ENCODE measurements at places on chromosomes 5 and 9. TPM values are rescaled to one million over a fixed set of nuclear protein-coding genes. Genes with fewer than 3 reads are reported as not detected.
A peak's percentile ranks its signal among the peaks of the same experiment; 100 is the strongest.

Gene PIP5K1B
- 14.0 TPM for total RNA-seq

GRCh38 chr5:10268100-10268499 lies 18.0 kb downstream of the CCT5 start:
- DNase-seq = peak; percentile 9

Gene IL31RA
- total RNA-seq = 0.17 TPM

GRCh38 chr9:136527131-136527530 lies 18.7 kb downstream of the NOTCH1 start:
- no peak for DNase-seq

GRCh38 chr9:36450110-36450732 lies 50.2 kb upstream of the RNF38 start:
- no peak for DNase-seq

DNA sequence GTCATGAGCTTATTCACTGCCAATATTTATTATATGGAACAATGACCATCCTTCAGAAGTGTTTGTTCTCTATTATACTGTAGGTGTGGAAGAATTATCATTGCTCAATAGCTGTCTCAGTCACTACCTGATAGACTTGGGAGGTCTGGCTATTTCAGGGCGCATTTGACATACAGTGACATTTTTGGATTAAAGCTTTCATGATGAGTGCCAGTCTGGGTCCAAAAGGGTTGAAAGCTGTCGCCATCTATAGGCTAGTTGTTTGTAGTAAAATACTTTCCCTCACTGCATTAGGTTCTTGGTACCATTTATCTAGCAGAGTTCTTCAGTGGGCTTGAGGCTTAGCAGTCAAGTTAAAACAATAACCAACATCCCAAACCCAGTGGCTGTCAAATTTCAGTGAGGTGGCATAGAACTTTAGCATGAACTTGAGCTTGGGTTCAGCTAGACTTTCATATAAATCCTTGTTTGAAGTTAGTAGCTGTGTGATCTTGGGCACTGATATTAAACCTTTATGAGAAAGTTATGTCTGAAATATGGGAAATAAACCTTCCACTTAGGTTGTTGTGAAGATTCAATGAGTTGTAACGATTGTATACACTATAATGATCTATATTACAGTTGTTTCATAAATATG lies 110.5 kb upstream of the CDKN2B start:
- DNase-seq = no peak

GRCh38 chr5:164256351-164256750 lies 750.9 kb downstream of the MAT2B start:
- DNase-seq = no peak

GRCh38 chr9:13324988-13325387 lies 45.5 kb upstream of the MPDZ start:
- no peak for DNase-seq

DNA sequence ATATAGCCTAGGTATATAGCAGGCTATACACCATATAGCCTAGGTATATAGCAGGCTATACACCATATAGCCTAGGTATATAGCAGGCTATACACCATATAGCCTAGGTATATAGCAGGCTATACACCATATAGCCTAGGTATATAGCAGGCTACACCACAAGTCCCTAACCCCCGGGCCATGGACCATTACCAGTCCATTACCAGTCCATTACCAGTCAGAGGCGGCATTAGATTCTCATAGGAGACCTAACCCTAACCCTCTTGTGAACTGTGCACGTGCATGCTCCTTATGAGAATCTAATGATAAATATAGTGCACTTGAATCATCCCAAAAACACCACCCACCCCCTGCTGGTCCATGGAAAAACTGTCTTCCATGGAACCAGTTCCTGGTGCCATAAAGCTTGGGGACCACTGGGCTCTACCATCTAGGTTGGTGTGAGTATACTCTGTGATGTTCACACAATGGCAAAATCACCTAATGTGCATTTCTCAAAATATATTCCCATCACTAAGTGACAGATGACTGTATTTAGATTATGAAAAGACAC lies 4.7 kb downstream of the PLIN2 start:
- no peak for DNase-seq

- DNase-seq = no peak
These were observed 28.3 kb upstream of the GAS1 start for GRCh38 chr9:86975606-86976005.
